ENCODE measurements at places on chromosomes 16 and 17.

DNA sequence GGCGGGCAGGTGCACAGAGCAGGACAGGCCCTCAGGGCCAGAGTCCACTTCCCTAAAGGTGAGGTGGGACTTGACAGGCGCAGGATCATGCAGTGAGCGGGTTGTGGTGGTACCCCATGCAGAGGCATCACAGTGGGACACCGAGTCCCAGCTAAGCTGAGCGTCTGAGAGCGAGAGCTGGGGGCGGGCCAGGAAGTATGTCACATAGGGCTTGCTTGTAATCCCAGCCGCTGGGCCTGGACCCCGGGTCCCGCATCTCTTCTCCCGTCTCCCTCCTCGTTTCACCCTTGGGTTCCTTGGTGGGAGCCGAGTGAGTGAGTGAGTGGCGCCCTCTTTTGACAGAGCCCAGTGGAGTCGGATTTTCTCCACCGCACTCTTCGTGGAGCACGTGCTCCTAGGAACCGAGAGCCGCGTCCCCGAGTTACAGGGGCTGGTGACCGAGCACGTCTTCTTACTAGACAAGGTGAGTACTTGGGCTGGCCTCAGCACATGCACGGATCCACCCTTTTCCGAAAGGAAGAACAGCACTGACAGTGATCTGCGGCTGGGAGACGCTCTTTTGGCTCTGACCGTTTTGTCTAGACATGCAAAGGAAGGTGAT lies 50.8 kb upstream of the ENDOV start:
- DNase-seq: no peak

GRCh38 chr17:47852113-47852949 lies 1.4 kb upstream of the SP6 start:
- no peak for DNase-seq

DNA sequence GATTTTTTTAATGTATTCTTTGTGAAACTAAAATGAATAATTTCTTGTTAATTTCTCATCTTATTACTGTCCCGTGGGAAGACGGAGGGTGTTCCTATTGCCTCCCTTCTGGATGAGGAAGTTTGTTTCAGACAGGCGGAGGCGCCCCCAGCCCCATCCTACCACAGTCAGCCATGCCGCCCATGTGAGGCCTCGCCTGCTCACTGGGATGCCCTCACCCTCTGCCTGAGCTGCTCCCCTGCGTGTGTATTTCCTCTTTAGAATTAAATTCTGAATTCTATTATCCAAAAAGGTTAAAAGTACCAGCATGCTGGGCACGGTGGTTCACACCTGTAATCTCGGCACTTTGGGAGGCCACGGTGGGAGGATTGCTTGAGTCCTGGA lies 14.0 kb downstream of the KCTD2 start:
- no peak for DNase-seq

GRCh38 chr16:77662246-77662645 lies 60.1 kb upstream of the NUDT7 start:
- DNase-seq: no peak

DNA sequence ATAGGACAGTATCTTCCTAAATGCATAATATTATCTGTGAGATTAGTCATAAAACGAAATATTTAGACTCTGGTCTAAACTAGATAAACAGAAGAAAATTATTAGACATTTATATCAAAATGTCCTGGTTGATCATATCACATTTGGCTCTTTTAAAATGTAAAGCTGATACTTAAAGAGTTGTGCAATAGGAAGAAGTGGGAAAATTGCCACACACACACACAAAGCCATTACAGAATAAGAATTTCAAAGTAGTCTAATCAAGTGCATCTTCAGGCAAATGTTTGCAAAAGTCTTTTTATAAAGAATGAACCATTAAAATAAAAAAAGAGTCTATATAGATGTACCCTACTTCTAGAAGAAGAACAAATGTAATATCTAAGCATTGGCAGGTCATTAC lies 301.7 kb downstream of the KIF2B start:
- no peak for DNase-seq

GRCh38 chr17:53129863-53130262 lies 692.9 kb upstream of the KIF2B start:
- no peak for DNase-seq

GRCh38 chr17:2082003-2082781 lies 27.3 kb downstream of the HIC1 start:
- no peak for DNase-seq

DNA sequence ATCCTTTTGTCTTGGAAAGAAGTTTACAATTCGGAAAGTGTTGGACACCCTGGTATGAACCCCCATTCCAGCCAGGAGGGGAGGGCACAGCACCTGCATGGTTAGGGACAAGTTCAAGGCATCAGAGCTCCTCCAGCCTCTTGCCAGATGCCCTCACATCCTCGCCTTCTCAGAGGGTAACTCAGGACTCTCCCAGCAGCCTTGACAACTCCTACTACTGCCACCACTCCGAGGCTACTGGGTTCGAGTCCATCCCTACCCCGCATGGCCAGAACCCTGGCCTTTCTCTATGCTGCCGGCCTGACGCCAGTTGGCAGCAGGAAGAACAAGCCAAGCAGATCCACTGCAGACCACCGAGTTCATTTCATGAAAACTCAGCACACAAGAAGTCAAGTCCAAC lies 34.1 kb downstream of the AXIN2 start:
- no peak for DNase-seq

DNA sequence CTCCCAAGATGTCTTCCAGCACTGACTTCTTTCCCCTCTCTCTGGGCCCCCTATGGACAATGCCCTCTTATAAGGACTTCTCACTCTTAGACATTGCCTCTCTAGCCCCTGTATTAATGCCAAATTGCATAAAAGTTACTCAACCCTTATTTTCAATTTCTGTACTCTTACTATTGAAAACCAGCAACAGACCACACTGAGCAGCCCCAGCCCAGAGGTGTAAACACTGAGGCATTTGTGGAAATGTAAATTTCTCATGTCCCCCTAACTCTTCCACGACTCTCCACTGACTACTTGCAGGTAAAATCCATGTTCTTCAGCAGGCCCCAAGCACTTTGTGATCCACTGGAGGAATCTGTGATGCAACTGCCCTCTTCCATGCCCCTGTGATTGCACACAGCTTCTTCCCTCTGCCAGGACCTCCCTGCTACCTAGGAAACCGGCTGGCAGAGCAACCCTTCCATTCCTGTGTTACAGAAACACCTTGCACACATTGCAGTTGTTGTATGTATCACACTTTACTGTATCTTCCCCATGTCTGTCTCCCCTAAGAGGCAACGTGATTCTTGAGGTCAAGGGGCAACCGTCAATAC lies 4.4 kb downstream of the N4BP1 start:
- no peak for DNase-seq

GRCh38 chr16:78869492-78869891 lies 731.0 kb downstream of the MAF start:
- no peak for DNase-seq

DNA sequence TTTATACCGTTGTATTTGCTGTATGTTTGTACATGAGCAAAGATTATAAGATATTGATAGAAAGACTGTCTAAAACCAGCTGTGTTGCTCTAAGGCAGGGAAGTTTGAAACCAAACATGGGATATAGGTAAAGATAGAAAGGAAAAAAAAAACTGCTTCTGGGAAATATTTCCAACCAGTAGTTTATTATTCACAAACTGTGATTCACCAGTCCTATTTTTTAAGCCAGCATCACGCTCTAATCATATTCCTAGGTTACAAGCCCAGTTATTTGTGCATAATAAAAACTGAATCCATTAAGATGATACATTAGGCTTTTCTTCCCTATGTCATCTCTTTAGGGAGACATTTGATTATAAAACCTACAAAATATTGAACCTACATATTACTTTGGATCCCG lies 4.0 kb downstream of the ERN1 start:
- DNase-seq: no peak

DNA sequence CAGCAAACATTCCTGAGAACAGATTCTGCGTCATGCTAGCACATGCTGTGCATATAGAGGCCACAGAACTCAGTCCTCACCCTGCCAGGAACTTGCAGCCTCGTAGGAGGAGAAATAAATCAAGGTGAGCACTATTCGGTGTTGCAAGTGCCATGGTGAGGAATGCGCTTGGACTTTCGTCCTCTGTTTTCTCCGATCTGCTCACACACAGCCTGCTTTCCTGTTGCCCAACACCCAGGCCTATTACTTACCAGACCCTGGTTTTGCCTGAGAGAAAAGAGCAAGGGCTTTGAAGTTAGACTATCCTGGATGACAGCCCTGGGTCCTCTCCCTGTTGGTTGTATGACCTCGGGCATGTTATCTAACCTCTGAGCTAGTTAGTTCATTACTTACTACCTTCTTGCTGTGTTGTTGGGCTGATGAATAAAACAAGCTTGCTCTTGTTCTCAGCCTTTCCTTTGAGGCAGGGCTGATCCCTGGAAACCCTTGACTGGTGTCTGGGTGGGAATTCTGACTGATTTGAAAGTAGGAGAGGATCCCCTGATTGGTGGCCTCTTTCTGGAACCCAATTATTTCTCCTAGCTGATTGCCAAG lies 2.9 kb downstream of the ACSF2 start:
- DNase-seq: no peak

- no peak for DNase-seq
These were observed 28.9 kb upstream of the CDH15 start for GRCh38 chr16:89142474-89143195.

GRCh38 chr17:58253082-58253481 lies 14.7 kb downstream of the LPO start:
- no peak for DNase-seq

- no peak for DNase-seq
These were observed 11.2 kb downstream of the PHF12 start for GRCh38 chr17:28940142-28940541.

DNA sequence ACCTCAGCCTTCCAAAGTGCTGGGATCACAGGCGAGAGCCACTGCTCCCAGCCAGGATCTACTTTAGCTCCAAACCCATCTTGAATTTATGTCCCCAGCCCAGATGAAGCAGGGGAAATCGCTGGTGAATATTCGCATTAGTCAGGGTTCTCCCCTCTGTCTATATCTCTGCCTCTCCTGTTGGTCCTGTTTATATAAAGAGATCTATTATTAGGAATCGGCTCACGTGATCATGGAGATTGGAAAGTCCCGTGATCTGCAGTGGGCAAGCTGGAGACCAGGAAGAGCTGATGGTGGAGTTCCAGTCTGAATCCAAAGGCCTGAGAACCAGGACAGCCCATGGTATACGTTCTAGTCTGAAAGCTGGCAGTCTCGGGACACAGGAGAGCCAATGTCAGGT lies 382.8 kb downstream of the SEC14L1 start:
- no peak for DNase-seq

- no peak for DNase-seq
These were observed 74.7 kb downstream of the COG7 start for GRCh38 chr16:23378256-23378655.

DNA sequence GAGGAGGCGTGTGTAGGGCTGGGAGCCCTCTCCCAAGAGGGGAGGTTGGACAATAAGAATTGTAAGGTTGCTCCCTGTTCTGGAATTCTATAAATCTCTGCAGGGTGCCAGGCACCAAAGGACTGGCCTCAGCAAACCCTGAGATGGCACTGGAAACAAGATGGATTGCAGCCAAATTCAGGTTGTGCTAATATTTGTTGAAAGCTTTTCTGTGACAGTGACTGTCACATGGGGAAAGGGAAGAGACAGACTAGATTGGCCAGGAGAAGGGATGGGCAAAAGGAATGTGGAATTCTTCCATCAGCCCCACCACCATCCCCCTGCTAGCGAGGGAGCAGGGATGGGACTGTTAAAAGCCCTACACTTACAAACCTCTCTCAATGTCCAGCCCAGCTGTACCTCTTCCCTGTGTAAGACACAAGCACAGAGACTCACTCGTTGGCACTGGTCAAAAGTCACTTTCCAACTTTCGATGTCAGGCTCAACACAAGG lies 62.4 kb downstream of the SOX9 start:
- DNase-seq: no peak

- no peak for DNase-seq
These were observed 426.2 kb downstream of the CDH11 start for GRCh38 chr16:64695684-64696083.

- no peak for DNase-seq
These were observed 8.6 kb upstream of the SOST start for GRCh38 chr17:43767053-43767712.

GRCh38 chr16:85149776-85150175 lies 37.5 kb upstream of the CIBAR2 start:
- DNase-seq: no peak

DNA sequence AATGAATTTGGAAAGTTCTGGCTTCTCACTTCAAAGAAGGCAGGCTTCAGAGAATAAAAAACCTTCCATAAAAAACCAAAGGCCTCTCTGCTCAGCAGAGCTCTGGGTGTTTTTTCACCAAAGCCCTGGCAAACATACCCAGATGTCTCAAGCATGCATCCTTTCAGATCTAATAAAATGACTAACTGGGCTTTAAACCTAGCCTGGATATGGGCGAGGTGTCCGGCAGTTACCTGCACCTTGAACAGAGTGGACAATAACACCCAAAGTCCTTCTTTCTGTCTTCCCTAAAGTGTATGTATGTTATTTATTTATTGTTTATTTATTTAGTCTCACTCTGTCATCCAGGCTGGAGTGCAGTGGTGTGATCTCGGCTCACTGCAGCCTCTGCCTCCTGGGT lies 469.3 kb downstream of the XYLT1 start:
- no peak for DNase-seq

GRCh38 chr17:75814900-75815373 lies 29.3 kb downstream of the UNC13D start:
- DNase-seq: no peak

- no peak for DNase-seq
These were observed 57.7 kb downstream of the CMC2 start for GRCh38 chr16:80948886-80949493.

DNA sequence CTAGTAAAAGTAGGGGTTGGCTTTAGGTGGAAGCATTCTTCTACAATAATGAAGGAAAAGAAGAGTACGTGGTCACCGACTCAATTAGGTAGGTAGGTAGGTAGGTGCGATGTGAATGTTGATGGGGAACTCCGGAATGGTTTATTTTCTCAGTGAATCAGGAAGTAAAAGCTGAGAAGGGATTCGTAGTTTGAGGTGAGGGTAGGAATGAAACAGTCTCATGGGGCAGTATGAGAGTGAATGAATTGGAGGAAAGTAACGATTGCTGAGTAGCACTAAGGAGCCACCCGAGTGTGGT lies 13.9 kb downstream of the PER1 start:
- no peak for DNase-seq

GRCh38 chr16:17013038-17013437 lies 457.7 kb downstream of the XYLT1 start:
- DNase-seq: no peak

DNA sequence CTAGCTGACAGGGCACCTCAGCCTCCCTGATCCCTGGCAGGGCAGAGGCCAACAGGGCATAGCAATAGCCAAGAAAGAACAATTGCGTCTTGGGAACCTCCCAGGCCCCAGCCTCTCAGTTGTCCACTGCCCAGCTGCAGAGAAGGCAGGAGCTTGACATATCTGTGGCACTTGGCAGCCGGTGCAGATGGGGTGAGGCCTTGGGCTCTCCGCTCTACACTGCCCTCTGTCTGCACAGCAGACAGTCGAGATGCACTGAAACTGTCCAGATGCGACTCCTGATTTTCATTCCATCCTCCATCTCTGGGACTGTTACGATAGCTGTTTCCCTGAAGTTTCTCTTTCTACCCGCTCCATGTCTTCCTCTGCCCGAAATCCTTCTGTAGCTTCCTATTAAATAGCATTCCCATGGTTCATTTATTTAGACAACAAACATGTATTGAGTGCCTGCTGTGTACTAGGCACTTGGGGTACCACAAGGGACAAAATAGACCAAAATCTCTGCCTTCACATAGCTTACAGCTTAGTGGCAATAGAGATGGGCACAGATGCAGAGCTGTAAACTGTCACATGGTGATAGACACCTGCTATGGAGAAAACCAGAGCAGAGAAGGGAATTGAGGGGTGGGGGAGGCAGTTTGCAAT lies 3.3 kb downstream of the POLR3E start:
- no peak for DNase-seq
